ENCODE measurements at places on chromosomes 3 and 15.
A peak's percentile ranks its signal among the peaks of the same experiment; 100 is the strongest.

GRCh38 chr15:63030101-63030551 lies 12.4 kb upstream of the TPM1 start:
- peak; percentile 60 for DNase-seq

DNA sequence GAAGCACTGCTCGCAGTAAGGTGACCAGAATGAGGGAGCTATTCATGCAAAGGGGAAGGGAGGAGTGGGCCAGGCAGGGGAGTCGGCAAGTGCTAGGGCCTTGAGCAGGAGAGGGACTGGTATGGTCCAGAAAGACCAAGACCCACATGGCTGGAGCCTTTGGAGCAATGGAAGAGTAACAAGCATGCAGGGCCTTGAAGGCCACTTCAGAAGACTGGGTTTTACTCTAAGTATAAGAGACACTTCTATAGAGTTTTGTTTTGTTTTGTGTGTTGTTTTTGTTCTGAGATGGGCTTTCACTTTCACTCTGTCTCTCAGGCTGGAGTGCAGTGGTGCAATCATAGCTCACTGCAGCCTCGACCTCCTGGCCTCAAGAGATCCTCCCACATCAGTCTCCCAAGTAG lies 42.0 kb downstream of the BFSP2 start:
- DNase-seq = no peak

DNA sequence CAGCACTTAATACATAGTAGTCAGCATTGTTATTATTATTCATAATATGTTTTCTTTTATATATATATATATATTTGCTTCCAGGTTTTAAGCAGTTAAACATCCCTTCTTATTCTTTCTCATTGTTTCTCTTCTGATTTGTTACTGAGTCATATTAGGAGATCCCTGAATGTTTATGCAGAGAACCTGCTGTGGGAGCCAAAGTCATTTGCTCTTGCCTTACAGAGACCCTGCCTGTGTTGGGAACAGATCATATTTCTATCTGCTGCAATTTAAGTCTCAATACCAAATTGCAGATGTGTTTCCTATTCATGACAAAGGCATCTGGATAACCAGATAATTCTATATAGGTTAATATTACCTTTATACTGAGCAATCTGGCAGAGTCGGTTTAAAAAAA lies 323.0 kb upstream of the UMPS start:
- DNase-seq = no peak

- no peak for DNase-seq
These were observed 18.2 kb upstream of the JMJD7 start for GRCh38 chr15:41809526-41810220.

DNA sequence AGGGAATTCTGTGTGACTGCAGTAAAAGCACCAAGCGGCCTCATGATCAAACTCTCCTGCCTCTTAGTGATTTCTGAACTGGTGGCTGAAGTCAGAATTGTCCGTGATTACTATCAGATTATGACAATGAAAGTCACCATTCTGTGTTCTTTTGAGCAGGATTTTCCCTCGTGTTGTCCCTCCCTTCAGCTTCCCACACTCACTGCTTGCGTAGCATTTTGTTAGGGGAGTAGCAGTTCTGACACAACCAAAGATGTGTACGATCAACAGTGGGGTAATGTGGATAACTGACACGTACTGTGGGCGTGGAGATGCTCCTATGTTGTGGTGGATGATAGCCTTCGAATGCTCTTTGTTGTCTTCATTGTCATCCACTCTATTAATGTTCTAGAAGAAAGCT lies 67.8 kb upstream of the ICE2 start:
- DNase-seq = no peak

DNA sequence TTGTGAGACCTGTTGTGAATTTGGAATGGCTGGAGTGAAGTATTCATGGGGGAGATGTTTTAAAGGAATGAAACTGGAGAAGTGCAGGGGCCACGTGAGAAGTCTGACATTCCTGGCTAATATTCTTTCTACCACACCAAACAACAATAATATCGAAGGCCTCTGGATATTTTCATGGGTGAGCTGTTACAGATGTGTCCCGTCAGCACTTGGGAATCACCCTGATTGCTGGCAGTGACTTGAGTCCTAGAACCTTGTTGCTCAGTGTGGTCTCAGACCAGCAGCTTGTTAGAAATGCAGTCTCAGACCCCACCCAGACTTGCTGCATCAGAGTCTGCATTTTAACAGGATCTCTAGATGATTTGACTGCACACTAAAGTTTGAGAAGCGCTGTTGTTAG lies 113.8 kb downstream of the ITPR1 start:
- DNase-seq = no peak

GRCh38 chr15:98842192-98842972 lies 165.2 kb downstream of the PGPEP1L start:
- no peak for DNase-seq

GRCh38 chr3:37712918-37713817 lies 148.5 kb upstream of the CTDSPL start:
- DNase-seq = peak; percentile 48

DNA sequence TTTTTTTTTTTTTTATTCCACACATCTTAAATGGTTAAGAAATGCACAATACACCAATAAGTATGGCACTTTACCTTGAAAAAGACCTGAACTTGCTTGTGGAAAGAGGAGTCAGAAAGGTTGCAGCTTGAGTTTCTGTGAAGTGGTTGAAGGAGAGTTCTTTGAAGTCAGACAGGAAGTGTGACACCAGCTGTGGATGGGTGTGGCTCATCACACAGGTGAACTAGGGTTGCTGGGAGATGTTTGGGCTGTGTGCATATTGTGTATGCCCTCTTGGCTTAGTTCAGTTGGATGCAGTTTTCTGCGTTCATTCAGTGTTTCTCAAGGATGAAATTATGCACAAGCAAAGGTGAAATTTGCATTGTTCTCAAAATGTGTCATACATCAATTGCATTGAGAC lies 6.3 kb downstream of the AEN start:
- DNase-seq = no peak

- no peak for DNase-seq
These were observed 248.0 kb upstream of the LYSMD4 start for GRCh38 chr15:99981191-99981647.

GRCh38 chr3:10485380-10485779 lies 20.0 kb downstream of the ATP2B2 start:
- DNase-seq = no peak

GRCh38 chr15:90596943-90597342 lies 67.2 kb downstream of the CRTC3 start:
- no peak for DNase-seq

GRCh38 chr15:69797051-69797595 lies 300.6 kb downstream of the TLE3 start:
- no peak for DNase-seq

- no peak for DNase-seq
These were observed 69.5 kb downstream of the ATP1B3 start for GRCh38 chr3:141945726-141946485.

DNA sequence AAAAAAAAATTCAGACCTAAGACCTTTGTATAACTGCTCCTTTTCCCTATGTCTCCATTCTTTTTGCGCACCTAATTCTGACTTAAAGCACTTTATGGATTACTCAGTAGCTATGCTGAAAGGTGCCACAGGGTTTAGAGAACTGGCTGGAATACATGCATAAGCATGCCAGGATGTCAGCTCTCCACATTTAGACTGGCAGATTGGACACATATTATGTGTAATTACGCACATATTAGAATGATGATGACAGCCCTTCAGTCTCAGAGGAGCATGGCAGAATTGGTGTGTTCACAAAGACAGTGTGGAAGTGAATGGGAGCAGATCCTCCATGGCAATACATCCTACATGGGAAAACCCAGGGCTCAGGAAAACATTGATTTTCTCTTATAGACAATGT lies 108.1 kb upstream of the LSAMP start:
- DNase-seq = no peak

- DNase-seq = no peak
These were observed 23.0 kb downstream of the HACL1 start for GRCh38 chr3:15578289-15578867.

GRCh38 chr3:146496251-146496650 lies 26.9 kb upstream of the PLSCR2 start:
- DNase-seq = peak; percentile 35

DNA sequence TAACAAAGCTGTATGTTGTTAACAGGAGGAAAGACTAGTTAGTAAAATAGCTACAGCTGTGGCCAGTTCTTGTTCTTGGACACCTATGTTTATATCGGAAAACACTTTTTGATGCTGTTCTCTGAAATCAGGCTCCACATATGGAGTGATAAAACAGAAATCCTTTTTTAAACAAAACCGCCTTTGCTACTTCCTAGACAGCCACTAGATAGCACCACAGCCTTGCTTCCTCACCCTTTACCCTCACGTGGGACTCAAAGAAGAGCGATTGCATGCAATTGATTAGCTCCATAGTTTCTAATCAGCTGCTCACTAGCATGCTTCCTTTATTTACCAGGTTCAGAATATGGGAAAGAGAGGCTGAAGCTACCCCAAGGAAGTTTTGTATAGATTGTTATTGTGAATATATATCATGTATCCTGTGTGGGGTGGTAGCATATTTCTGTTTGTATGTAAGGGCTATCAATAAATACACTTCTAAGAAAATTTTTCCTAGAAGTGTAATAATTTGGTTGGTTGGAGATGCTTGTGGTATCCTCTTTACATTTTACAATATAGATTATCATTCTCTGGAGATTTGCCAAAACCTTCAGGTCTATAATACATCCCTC lies 4.3 kb upstream of the MTFMT start:
- peak; percentile 68 for DNase-seq

DNA sequence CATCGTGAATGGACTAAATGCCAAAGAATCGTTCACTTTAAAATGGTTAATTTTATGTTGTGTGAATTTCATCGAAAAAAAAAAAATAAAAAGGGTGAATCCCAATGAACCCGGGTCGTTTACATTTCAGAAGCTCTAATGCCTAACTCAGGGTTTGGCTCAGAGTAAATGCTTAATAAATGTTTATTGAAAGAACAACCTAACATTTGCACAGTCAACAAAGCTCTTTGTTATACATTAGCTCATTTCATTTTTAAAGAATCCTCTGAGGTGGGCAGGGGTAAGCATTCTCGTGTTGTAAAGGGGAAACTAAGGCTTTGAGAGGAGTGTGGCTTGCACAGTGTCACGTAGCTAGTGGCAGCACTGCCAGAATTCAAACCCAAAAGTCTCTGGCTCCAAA lies 109.5 kb downstream of the RPLP1 start:
- no peak for DNase-seq

DNA sequence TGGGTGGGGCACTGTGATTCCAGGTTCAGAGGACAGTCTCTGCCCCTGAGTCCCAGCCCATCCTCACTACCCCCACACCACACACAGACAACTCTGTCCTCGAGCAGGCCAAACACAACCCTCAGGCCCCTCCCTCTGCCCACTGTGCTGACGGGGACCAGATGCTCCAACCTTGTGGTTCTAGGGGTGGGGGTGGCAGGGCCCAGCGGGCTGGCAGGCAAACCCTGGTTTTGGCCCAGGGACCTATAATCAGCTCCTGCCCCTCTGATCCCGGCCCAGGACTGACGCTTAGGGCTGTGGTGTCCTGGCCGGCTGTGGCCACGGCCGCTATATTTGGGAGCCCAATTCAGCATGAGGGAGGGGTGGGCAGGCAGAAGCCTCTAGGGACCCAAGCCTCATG lies 5.0 kb upstream of the MYL3 start:
- no peak for DNase-seq

GRCh38 chr15:57217778-57218598 lies 158.3 kb upstream of the CGNL1 start:
- DNase-seq = peak; percentile 40

GRCh38 chr3:37217098-37217849 lies 42.9 kb upstream of the LRRFIP2 start:
- no peak for DNase-seq

DNA sequence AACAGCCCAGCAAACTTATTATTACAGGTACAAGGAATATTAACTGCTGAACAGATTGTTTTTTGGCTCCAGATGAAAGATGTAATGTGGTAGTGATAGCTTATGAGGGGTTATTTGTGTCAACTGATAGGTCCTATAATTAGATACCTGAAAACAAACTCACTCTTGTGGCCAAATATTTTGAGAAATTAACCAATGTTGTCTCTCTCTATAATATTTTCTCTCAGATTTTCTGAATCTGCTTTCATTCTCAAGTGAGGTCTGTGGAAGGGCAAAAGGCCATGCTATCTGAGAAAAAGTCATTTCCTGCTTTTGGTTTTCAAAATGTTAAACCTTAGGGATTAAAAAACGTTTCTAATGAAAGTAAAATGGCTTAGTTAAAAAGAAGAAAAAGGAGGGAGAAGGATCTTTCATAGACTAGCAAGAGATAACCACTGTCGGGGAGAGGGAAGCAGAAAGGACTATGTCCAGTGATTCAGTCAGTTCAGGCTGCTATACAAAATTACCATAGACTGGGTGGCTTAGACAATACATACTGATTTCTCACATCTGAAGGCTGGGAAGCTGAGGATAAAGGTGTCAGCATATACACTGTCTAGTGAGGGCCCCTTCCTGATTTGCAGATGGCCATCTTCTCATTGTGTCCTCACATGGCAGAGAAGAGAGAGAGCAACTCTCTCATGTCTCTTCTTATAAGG lies 277.5 kb upstream of the P2RY1 start:
- no peak for DNase-seq

DNA sequence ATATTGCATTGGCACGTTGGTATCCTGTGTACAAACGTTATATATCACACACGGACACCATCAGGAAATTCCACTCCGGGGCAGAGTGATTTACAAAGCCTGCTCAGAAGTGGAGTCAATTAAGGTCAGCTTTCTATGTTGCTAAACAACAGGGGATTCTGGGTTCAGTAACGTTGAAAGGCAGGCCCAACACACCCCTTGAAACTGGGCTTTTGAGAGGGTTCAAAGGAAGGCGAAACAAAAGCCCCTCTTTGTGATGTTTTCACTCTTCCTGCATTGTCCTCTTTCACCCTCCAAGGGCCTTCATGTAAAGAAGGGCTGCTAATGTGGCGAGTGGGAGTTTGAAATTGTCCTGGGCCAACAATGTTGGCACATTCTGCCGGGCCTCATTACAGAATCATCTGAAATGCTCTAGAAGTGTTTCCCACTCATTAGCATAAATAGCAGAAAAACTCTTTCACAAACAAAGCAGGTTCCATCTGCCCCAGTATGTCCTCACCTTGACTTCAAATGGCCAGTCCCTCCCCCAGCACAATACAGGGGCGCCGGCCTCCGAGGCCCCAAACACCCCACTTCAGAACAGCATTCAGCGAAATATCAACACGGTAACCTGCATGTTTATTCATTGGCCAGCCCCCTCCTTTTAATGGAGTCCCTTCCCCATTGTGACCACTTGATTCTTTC lies 76.4 kb downstream of the HES1 start:
- no peak for DNase-seq

DNA sequence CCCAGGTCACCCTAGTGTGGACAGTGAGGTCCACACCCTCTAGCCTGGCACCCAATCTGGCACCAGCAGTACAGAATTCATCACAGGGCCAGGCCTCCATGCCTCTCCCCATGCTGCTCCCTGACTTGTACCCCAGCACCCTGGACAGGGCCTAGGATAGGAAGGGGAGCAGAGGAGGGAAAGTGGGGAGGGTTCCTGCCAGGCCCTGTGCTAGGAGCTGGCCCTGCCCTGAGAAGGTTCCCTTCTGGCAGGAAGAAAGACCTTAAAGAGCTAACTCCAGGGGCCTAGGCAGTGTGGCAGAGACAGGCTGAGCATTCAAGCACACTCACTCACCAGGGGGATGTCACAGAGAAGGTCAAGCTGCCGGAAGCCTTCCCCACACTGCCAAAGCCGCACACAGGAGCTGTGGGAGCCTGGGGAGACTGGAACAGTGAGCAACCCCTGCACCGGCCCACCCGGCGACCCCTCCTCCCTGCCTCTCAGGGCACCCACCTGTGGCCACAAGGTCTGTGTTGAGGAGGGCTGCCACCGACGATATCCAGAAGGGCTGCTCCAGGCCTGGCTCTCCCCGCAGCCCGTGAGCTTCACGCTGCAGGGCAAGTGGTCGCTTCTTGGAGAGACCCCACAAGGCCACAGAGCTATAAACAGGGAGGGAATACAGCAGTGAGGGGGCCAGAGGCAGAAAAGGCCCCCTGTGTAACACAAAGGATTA lies 7.4 kb downstream of the RRP9 start:
- no peak for DNase-seq

Measured in fibroblast of mammary gland (primary cell).